Activated T-cell treated with anti-CD3 and anti-CD28 coated beads, Interleukin-2, amount 50 U/mL, for 48 hours (primary cell): ENCODE measurements at places on chromosomes 7 and 10.
A peak's percentile ranks its signal among the peaks of the same experiment; 100 is the strongest.

- DNase-seq, result peak; percentile 23
Measured at GRCh38 chr7:140923358-140924006, 1.2 kb downstream of the BRAF start.

GRCh38 chr7:111012149-111012548 is 78.8 kb upstream of the LRRN3 start:
- no peak for DNase-seq

DNA sequence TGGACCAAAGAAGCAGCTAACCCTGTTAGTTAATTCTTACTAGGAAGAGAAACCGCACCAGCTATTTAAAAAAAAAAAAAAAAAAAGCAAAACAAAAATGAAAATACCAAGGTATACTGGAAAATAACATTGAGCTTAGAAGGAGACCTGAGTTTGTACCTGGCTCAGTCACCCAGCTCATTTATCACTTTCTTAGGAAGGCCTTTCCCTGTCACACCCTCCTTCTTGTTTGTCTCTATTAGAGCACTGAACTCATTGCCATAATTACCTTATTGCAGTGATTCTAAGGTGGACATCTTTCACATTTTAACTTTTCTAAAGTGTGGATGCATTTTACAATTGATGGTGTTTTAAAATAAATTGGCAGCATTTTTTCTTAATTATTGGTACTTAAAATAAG is 24.1 kb downstream of the UBE2D1 start:
- no peak for DNase-seq

GRCh38 chr10:13046851-13047528 is 45.5 kb upstream of the CCDC3 start:
- DNase-seq, result no peak

GRCh38 chr7:105278565-105278964 is 110.2 kb downstream of the SRPK2 start:
- DNase-seq, result no peak

GRCh38 chr7:42080841-42081586 is 156.0 kb downstream of the GLI3 start:
- no peak for DNase-seq

DNA sequence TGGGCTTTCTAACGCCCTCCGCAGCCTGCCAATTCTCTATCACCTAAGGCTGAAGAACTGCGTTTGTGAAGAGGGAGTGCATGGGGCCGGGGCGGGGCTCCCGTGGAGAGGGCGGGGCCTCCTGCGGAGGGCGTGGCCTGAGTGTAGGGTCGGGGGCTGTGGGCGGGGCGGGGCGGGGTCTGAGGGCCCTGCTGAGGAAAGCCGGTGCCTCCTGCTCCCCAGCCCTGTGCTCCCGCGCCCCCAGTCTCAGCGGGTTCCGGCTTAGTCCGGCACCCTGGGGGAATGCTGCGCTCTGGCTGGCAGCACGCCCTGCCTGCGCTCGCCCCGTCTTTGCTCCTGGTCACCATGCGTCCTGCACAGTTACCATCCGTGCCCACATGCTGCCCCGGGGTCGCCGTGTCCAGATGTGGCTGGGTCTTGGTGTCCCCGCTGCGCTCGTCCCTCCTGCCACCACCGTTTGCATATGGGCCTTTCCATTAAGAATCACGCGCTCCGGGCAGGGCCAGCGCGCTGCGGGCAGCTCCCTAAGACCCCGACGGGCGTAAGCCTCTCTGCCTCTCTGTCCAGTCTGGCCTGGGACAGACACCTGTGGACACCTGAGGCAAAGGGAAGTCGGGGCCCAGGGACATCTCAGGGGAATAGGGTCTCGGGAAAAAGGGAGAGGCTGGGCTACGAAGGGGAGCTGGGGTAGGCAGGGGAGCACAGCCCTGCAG is 144.0 kb upstream of the RET start:
- DNase-seq, result peak; percentile 72

DNA sequence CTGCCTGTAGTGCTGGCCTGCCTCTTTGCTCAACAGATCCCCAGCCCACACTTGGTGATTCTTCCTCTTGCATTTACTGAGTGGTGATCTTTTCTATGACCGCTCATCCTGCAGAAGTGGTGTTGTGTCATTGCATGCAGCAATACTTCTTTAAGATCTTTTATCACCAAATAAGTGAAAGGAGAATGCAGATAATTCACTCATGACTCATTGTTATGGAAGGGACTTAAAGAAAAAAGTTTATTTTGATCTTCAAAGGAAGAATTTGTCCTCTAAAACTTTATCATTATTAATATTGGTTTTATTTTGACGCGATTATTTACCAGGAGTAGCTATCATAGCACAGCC is 489.1 kb upstream of the CELF2 start:
- no peak for DNase-seq

DNA sequence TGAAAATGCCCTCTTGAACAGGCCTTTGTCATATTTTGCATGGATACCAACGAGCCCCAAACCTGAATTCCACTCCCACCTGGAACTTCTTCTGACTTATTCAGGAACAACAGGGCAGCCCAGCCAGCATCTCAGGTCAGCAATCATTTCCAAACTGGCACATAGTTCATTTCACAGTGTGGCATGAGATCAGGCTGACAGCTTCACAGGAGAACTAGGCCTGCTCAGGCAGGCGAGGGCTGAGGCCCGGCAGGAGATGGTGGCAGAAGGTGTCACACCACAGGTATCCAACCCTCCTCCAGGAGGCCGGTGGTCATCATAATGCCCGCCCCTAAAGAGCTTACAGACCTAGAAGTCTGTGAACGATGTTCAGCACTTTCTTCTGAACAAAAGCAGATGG is 42.5 kb downstream of the DENND11 start:
- no peak for DNase-seq

- no peak for DNase-seq
Measured at GRCh38 chr10:77158666-77159065, 478.9 kb downstream of the KCNMA1 start.

DNA sequence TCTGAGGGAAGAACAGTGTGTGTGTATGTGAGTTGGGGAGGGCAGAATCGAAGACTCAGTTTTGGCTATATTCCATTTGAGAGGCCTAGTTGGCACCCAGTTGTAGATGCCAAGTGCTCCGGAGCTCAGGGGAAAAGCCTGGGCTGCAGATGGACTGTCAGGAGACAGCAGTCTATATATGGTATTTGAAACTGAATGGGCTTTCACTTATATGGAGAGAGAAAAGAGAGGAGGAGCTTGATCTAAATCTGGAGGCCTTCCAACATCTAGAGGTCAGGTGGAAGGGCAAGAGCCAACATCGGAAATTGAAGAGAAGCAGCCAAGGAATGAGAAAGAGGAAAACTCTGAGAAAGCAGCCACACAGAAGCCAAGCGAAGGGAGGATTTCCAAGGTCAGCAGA is 350.8 kb upstream of the BMPER start:
- no peak for DNase-seq

GRCh38 chr10:60422809-60423208 is 33.1 kb upstream of the ANK3 start:
- DNase-seq, result no peak

DNA sequence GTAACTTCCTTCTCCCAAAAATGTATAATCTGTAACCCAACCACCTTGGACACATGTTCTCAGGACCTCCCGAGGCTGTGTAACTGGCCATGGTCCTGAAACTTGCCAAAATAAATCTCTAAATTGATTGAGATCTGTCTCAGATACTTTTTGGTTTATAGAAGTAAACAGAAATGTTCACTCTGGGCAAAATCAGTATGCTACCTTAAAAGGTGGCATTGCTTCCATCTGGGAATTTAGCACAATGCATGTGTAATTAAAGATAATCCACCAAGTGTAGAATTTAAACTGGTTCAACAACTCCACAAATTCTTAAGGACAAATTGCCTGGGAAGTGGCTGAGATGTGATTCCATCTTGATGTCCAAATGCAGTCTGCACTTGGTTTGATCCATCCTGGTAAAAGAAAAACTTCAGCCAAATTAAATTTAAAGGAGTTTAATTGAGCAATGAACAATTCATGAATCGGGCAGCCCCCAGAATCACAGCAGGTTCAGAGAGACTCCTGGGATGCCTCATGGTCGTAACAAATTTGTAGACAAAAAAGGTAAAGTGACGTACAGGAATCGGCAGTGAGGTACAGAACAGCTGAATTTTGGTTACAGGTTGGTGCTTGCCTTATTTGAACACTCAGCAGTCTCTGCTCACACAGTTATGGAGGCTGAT is 102.6 kb upstream of the PFKP start:
- DNase-seq, result no peak

GRCh38 chr7:153640586-153640985 is 411.6 kb upstream of the DPP6 start:
- DNase-seq, result no peak

DNA sequence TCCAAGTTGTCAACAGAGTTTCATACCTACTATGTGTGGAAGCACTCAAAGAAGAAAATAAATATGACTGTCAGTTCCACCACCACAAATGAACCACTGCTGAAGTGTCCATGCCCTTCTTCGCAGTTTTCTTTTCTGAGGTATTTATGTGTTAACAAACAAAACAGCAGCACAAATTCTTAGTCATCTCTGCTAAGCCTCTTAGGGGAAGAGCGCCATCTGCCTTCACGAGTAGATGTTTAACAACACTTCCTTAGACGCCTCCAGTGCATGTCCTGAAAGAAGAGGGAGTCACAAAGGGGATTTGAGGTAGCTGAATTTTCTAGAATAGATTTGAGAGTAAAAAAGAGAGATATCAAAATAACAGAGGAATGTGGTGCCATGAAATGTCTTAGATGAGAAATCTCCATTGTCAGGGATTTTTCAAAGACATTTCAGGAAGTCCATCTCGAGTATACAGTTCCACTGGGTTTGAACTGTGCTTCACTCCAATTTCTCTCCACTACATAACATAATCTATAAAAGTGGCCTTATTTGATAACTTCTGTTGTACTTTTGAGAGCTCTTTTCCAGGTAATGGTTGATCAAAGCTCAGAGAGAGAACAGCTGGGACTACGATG is 775.3 kb upstream of the POM121L12 start:
- no peak for DNase-seq

DNA sequence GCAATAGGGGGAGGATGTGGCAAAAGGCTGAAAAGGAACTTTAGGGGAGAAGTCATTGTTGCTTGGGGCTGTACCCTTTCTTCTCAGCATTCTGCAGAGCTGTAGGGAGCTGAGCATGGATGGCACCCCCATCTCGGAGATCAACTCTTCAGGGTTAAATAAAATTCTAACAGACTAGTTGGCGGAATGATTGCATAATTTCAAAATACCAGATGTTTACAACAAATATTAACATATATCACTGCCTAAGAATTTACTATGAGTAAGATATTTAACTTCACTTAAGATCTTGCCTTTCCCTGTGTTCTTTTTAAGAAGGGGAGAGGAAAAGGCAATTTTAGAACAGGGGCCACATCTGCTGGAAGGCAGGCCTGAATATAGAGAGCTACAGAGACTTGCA is 509 bp upstream of the OR2F1 start:
- no peak for DNase-seq

DNA sequence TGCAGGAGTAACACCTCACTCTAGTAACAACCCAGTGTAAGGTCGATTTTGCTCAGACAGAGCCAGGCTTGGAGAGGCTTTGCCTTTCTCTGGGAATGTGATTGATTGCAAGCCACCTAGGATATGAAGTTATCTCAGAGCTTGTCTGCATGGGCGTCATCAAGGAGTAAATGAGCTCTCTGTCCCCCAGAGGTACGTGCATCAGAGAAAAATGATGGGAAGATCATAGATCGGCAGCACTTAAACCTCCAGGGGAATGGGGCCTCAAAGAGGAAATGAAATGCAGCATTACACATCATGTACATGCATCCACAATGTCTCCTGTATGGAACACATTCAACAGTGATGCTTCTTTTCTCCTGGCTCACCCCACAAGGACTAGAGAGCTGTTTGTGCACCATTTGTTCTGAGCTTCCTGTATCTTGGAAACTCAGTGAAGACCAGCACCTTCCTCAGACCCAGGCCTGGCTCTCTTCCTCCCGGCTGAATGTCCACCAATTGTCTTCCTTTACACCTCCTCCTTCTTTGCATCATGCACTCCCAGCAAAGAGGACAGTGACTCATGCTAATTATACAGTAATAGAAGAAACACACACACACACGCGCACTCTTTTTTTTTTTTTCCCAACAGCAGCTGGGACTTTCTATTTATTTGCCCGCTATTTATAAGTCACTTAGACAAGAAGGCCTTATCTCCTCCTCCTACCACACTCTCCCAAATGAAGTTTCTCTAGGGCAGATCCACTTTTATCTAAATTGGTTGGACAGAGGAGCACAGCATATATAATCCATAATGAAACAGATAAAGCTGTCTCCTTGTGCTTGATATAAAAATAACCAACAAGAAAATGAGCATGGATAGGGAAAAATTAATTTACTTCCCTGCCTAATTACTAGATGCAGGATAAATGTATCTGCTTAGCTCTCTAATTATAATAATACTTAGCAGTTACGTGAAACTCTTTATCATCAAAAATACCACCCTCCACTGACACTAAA is 990.7 kb downstream of the CCSER2 start:
- DNase-seq, result no peak

DNA sequence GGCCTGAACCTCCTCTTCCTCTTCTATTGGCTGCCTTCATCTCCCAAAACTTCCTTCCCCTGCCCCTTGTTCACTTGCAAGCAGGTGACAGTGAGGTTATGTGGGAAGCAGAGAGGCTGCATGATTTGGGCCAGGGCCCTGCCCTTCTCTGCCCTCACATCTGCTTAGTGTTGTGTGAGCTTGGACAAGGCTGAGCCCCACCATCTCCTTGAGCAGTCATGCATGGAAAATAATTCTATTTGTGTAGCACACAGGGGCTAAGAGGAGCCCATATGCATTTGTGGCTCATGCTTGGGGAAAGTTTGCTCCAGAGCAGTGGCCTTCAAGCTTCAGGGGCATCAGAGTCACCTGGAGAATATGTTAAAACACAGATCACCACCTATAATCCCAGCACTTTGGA is 26.8 kb upstream of the AQP1 start:
- DNase-seq, result no peak

- DNase-seq, result no peak
Measured at GRCh38 chr7:14377646-14378266, 388.3 kb upstream of the ETV1 start.

DNA sequence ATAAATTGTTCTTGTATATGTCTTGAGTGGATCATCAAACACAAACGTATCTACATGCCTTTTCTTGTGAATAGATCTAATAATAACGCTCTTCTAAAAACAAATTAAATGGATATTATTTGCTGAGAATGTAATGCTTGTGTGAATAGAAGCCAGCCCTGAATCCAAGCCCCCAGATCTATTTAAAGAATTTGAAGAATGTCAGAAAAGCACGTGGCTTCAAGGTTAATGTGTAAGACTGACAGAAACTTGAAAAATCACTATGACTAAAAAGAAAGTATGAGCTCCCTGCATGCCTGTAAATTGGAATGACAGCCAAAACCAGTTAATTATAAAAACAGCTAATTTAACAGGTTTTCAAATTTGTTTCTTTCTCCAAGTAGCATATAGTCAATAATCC is 43.2 kb upstream of the ATRNL1 start:
- DNase-seq, result no peak

GRCh38 chr10:53886325-53887300 is 914.4 kb downstream of the PCDH15 start:
- DNase-seq, result no peak
